ENCODE measurements at places on chromosomes 2 and 18.

DNA sequence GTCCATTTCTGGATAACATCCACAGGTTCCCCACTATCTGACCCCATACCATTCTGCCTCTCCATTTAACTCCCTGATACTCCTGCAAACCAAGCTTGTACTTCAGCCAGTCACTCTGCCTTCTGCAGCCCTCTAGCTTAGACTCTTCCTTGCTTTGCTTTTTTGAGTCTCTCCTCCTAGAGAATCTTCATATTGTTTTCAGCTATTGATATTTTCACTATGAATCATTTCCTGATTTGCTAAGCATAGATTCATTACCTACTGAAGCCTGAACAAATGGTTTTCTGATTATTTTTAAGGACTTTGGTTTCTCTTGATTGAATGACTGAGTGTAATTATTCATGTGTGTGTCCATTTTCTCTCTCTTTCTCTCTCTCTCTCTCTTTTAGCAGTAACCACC is 2102.3 kb upstream of the CELF4 start:
- DNase-seq: no peak

- DNase-seq: no peak
Observed at GRCh38 chr2:134081238-134081938, 172.5 kb upstream of the MGAT5 start.

DNA sequence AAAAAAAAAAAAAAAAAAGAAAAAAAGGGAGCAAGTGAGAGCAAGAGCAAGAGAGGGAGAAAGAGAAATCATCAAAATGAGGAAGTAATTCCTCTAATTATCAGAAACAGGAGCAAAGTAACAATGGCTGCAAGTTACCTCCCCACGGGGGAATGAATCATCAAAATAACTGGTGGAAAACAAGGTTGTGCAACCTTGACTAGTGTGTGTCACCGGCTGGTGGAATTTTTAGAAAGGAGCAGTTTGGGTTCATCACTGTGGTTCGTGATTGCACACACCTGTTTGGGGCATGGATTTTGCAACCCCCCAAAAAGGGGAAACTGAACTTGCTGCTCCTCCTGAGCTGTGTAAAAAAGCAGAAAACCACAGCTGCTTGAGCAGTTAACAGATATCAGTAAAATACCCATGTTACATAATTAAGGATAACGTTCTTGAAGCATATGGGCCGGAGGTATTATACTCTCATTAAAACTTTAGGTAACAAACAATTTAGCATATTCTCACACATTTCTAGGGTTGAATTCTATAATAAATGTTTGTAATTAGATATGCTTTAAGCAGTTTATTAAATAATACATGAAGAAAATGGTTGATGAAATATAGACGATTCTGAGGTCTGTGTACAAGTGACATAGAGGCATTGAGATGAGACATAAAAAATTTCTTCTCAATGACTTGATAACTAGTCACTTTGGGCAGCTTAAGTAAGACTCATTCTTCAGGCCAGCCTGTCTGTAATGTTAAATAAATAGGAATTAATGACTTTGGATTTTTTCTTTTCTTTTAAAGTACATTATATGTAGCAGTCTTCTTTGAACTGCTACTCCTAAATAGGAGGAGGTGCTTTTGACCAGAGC is 184.2 kb upstream of the ZEB2 start:
- no peak for DNase-seq

- DNase-seq: no peak
Observed at GRCh38 chr18:8552151-8552550, 57.1 kb upstream of the RAB12 start.

GRCh38 chr2:48736251-48736650 is 19.3 kb downstream of the LHCGR start:
- no peak for DNase-seq

All from stimulated activated CD4-positive, alpha-beta T cell treated with anti-CD3 and anti-CD28 coated beads, Interleukin-1b, Interleukin-23, amount 100 ng/mL, for 24 hours (primary cell).